ENCODE measurements at places on chromosomes 1 and 21.

DNA sequence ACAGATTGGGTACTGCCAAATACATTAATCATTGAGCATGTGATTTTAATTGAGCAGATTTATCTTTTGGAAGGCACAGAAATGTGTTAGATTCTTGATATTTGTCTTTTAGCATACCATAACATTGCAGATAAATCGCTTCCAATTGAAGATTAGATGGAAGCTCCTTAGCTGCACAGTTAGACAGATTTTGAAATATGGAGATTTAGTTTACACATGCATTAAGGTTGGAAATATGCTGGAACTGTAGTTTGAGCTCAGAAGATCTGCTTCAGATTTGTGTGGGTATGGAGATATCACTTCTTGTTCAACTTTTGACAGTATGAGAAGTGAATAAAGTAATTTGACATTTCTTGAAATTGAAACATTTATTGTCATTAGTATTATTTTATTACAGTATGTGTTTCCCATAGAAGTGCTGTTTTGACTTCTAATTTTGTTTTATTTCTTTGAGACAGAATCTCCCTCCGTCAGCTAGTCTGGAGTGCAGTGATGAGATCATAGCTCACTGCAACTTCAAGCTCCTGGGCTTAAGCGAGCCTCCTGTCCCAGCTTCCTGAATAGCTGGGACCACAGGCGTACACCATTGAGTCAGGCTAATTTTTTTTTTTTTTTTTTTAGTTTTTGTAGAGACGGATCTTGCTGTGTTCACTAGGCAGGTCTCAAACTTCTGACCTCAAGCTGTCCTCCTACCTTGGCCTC lies 29.1 kb downstream of the THRAP3 start:
- no peak for DNase-seq

DNA sequence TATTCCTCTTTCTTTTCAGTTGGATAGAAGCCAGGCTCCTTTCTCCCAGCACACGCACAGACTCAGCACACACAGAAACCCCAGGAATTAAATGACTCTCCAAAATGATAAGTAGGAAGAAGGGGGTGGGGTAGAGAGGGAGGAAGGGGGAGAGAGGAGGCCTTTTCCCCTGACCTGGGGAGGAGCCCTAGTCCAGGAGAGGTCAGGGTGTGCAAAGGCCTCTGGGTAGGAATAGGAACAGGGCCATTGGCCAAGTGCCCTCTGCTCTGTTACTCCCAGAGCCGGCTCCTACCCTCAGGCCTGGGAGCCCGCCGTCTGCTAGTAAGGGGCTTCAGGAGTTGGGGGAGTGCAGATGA lies 35.6 kb upstream of the PUM1 start:
- DNase-seq, result no peak

DNA sequence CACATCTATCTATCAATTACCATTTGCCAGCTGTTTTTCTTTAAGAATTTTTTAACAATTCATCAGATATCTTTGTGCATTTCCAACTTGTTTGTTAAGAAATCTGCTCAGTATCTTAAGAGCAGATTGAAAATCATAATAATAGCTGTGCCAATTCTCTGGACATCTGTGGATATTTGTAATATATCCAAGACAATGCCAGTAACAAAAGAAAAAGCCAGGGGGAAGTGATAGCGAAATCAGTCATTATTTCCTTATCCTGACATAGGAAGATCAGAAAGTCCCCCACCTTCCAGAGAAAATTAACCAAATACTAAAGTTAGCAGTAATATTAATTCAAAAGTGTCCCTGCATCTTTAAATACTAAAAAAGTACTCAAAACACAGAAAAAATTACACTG lies 217.1 kb downstream of the RERE start:
- DNase-seq, result no peak

DNA sequence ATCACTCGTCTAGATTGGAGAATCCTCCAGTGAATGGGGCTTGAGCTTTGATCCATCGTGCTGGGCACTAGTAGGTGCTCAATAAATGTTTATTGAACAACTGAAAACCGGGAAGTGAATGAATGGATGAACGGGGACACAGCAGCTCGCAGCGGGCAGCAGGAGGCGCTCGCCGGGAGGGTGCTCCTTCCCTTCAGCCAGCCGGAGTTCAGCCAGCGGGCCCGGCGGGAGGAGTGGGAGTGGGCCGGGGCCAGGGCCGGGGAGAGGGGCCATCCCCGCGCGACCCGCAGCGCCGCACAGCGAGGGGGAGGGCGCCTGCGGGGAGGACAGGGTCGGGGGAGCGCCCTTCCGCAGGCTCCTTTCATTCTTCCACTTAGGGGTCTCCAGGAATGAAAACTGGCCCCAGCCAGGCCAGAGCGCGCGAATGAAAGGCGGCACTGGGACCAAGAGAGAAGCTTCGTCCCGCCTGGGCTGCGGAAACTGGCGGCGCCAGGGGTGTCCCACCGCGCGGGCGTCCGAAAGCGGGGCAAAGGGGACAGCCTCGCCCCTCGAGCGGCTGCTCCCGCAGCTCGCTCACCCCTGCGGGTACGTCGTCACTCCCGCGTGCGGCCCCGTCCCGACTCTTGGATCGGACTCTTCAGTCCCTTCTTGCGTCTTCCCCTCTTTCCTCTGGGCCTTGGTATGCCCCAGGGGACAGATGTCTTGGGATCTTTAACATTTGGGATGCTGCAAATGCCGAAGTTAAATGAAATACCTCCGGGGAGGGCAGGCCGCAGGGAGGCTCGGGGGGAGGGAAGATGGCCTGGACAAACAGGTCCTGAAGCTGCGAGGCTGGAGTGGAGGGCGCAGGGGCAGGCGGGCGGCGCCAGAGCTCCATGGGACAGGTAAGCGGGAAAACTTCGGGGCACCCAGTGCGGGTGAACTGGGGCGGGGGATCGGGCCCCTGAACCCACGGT lies 3.6 kb upstream of the INAVA start:
- no peak for DNase-seq

DNA sequence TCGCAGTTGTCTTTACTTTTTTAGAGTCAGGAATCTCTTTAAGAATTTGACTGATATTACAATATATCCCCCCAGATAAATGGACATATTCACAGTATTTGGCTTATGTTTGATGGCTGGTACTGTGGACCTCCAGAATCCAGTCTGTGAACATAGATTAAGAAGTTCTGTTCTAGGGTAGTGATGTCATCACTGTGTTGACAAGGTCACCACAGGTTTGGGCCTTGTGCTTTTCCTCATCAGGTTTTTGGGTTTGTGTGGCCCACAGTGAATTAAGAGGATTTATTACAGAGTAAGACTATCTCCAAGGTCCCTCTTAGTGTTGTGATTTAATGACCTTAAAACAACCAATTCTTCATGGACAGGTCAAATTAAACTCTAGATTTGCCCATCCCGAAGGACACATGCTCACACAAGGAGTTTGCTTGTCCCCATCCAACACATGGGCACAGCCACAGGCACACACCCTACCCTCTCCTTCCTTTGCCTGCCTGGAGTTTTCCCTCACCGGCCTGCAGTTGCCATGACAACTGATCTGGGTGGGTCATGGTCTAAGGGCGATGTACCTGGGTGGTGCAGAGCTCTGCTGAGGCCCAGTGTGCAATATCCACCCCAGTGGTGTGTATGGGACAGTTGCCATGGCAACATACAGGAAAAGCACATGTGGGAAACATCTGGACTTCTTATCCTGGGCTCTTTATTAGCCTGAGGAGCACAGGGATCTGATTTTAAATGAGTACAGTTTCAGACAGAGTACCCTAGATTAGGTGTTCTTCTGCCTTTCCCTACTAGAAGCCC lies 98.6 kb downstream of the NAV1 start:
- DNase-seq, result peak; percentile 37

DNA sequence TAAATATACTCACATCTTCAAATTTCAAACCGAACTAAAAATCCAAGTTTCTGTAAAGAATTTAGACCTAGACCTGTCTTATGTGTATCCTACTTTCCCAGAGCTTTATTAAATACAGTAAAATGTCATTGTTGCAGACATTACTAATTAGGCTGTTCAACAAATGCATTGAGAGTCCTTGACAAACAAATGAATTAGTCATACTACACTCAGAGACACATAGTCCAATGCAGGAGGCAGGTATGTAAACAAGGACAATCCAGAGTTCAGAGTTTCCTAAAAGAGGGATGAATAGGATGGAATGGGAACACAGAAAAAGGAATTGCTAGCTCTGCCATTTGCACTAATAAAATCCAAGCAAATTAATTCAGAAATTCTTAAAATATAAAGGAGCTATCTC lies 1.6 kb upstream of the EGLN1 start:
- no peak for DNase-seq

- DNase-seq, result no peak
These were observed 91.7 kb downstream of the ROR1 start for GRCh38 chr1:63865561-63865960.

DNA sequence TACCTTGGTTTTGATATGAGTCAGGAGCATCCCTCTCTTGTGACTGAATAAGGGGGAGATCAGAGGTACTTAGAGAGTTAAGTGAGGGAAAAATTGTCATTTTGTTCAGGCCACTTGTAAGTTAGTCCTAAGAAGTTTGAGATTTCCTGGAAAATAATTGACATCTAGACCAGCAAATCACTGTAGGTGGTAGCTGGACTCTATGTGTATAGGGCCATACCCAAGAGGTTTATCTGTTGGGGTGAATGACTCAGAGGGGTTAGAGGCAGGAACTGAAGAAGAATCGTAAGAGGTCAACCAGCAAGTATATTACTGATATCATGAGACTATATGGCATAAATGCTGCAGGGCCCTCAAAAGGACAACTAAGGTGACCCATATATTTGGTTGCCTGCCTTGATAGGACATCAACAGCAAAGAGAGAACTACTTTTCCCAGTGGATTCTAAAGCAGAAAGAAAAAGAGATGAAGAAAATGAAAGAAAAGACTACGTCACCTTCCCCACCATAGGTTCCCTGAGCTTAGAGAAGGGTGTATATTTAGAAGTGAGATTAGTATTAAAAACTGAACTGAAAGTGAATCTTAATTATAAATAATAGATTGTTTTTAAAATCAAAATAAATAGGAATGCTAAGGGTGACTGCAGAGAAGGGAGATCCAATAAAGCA lies 8.0 kb upstream of the RNPC3 start:
- DNase-seq, result no peak

All from uterus (tissue), 4 donors.